Endothelial cell of umbilical vein (primary cell): ENCODE measurements at places on chromosomes 2 and 18. TPM values are rescaled to one million over a fixed set of nuclear protein-coding genes. Genes with fewer than 3 reads are reported as not detected.
A peak's percentile ranks its signal among the peaks of the same experiment; 100 is the strongest.

PLEK gene
- 0.03 TPM in 1 of 2 replicates, not detected in the other for polyA plus RNA-seq

TMEM198 gene
- not detected in 2 replicates for polyA plus RNA-seq

RNF125 gene
- 0.40 and 0.73 TPM in 2 replicates for polyA plus RNA-seq

CDH2 gene
- 34.6 and 37.6 TPM in 2 replicates for polyA plus RNA-seq

WDR54 gene
- polyA plus RNA-seq: 46.3 and 53.0 TPM in 2 replicates

ZBTB7C gene
- polyA plus RNA-seq: not detected in 2 replicates

ASB1 gene
- polyA plus RNA-seq: 12.3 and 12.9 TPM in 2 replicates

GRCh38 chr2:174985614-174986013 is 19.6 kb downstream of the CHN1 start:
- DNase-seq: peak; percentile 55

- peak; percentile 59 for DNase-seq
Observed at GRCh38 chr18:77065221-77065981, 67.2 kb downstream of the MBP start.

- no peak for DNase-seq
Observed at GRCh38 chr2:144619760-144620159, 99.8 kb upstream of the ZEB2 start.

DNA sequence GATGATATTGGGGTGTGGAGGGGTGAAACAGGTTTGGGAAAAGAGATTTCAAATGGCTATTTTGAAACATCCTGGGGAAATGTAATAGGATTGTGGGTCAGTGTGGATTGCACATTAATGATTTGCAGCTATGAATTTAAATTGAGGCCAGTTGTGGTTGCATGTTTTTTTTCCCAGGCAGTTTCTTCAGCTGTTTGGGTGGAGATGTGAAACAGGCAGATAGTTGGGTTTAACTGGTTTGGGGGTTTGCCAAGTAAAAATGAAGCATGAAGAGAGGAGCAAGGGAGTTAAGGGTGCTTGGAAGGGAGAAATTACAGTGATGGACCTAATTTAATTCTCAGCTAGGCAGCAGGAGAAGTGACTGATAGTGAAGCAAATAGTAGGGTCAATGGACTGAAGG is 16.8 kb downstream of the GPD2 start:
- DNase-seq: no peak

DNA sequence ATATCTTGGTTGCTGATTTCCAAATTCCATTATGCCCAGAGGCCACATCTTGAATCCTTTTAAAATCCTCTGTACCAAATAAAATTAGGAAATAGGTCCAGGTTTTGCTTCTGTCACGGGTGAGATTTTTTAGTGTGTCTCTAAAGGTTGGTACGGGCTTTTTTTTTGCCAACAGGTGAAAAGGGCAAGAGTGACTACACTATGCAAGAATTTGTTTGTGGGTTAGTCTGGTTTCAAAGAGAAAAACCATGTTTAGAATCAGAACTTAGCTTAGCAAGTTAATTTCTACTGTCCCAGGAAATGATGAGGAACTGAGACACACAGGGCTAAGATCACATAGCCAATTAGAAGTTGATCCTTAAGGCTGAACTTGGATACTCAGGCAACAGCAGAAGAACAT is 41.7 kb downstream of the POLR1A start:
- no peak for DNase-seq

GRCh38 chr18:24868760-24869237 is 408.4 kb downstream of the HRH4 start:
- DNase-seq: peak; percentile 61

GRCh38 chr2:160494201-160494644 is 616 bp upstream of the RBMS1 start:
- DNase-seq: peak; percentile 41

DNA sequence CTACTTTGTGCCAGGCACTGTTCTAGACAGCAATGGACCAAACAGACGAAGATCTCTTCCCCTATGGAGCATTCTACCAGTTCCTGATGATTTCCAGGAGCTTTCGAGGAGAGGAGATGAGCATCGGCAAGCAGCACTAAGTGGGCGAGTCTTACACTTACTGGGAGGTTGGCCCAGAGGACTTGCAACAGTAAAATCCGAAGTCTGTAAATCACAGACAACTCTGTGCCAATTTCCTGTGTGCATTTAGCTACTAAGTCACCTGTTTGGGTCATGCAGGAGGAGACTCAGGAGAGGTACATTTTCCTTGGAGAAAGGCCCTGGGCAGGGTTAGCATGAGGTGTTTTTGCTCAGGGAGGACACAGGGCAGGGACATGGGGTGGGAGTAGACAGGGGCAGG is 58.9 kb downstream of the TRPM8 start:
- no peak for DNase-seq
